Activated T-helper 1 cell treated with anti-CD3 and anti-CD28 coated beads, Interleukin-12 subunit alpha, Interleukin-12 subunit beta, Interleukin-2, Interleukin-4 antibody, amounts not matched to agents 30 ng/mL and 10 ng/mL and 1 ng/mL, durations not matched to agents 14 hours and 24 hours and 36 hours (primary cell): ENCODE measurements at places on chromosomes 5 and 9. TPM values are rescaled to one million over a fixed set of nuclear protein-coding genes. Genes with fewer than 3 reads are reported as not detected.

GRCh38 chr9:83019246-83019645 lies 43.7 kb downstream of the RASEF start:
- no peak overlapping the region for H3K4me3 ChIP-seq
- H3K4me1 ChIP-seq: no peaks in the 10 kb centered on the region
- no peak overlapping the region for H3K27ac ChIP-seq

DNA sequence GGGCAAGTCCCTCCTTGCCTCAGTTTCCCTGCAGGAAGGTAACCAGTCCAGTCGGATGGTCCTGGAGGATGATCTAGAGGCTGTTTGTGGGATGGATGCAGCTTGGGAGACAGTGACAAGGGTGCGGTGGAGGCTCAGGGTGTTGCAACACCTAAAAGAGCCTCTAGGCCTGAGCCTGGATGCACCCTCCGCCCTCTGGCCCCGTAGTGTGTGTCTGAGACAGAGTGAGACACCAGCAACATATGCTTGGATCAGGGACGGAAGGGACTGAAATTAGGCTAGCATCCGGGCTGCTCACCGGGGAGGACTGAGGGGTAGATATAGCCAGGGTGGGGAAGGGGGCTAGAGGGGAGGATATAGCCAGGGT lies 1.1 kb downstream of the CRAT start:
- peaks cover 26% of the 10 kb centered on the region for H3K4me1 ChIP-seq
- H3K36me3 ChIP-seq: peaks cover 4% of the 10 kb centered on the region
- no peaks in the 10 kb centered on the region for H3K27me3 ChIP-seq
- peak overlapping the region; percentile 73 for H3K27ac ChIP-seq
- DNase-seq: no peak

DNA sequence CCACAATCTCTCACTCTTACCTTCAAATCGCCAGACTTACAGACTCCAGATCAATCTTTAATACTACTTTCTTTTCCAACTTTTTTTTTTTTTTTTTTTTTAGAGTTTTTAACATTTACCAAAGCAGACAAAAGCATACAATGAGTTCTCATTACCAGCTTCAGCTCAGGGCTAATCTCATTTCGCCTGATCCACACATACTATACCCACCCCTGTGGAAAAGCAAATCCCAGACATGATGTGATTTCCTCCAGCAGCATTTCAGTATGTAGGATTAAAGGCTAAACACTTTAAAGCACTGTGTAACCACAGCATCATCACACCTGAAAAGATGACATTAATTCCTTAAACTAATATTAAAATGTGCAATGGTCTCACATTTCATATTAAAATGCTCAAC lies 138.8 kb upstream of the RETREG1 start:
- DNase-seq: no peak
- H3K27me3 ChIP-seq: no peaks in the 10 kb centered on the region
- no peak overlapping the region for H3K4me3 ChIP-seq
- H3K36me3 ChIP-seq: no peaks in the 10 kb centered on the region

Gene ABCA1
- total RNA-seq: 1.1 and 1.3 TPM in 2 replicates

DNA sequence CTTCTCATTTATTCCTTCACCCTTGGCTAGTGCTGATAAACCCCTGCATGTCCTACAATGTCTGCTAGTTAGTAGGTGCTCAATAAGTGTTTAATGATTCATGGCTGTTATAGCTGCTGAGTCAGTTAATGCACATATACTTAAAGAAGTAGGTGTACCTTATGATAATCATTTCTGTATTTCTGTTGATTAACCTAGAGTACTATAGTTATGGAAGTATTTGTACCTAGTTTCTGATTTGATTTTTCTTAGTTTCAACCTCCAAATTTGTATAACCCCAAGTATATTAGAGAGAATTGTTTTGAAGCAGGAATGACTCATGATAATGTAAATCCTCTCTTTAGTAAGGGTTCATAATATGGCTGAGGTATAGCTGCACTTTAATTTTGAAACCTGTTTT lies 8.9 kb downstream of the SMAD5 start:
- no peak overlapping the region for H3K27ac ChIP-seq
- H3K4me3 ChIP-seq: no peak overlapping the region
- peaks cover 8% of the 10 kb centered on the region for H3K4me1 ChIP-seq
- no peaks in the 10 kb centered on the region for H3K36me3 ChIP-seq

DNA sequence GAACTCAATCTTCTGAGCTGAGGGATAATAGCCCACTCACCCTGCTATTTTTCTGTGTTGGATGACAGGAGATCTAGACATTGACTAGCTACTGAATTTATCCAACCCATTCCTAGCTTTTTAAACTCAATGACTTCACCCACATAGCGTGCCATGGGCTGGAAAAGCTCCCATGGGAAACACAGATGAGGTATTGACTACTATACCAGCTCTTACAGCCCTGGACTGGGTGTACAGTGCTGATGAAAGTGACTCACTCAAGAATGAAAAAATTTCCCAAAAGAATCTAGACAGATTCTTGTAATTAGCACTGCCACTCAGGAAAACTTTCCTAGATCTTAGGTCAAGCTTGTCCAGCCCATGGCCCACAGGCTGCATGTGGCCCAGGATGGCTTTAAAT lies 72.7 kb upstream of the NREP start:
- H3K4me3 ChIP-seq: no peak overlapping the region
- no peak for DNase-seq
- H3K27ac ChIP-seq: no peak overlapping the region
- peaks cover 4% of the 10 kb centered on the region for H3K27me3 ChIP-seq
- H3K36me3 ChIP-seq: no peaks in the 10 kb centered on the region
- H3K4me1 ChIP-seq: no peaks in the 10 kb centered on the region

DNA sequence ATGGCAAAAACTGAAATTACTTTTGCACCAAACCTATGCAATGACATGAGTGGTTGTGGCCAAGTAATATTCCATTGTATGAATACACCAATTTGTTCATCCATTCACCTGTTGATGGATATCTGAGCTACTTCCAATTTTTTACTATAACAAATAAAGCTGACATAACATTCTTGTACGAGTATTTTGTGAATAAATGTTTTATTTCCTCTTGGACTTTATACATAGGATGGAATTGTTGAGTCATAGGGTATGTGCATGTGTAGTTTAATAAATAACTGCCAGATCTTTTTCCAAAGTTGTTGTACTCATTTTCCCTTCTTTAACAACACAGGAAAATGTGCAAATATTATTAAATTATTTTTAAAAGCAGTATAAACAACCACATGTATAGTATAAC lies 146.1 kb upstream of the ZNF462 start:
- no peaks in the 10 kb centered on the region for H3K4me1 ChIP-seq
- H3K36me3 ChIP-seq: no peaks in the 10 kb centered on the region
- no peak overlapping the region for H3K27ac ChIP-seq
- no peak for DNase-seq
- H3K27me3 ChIP-seq: peaks cover 2% of the 10 kb centered on the region
- no peak overlapping the region for H3K4me3 ChIP-seq

GRCh38 chr5:141821430-141821925 lies 56.7 kb downstream of the PCDH1 start:
- no peaks in the 10 kb centered on the region for H3K4me1 ChIP-seq
- no peak overlapping the region for H3K27ac ChIP-seq
- no peak for DNase-seq
- H3K4me3 ChIP-seq: no peak overlapping the region
- no peaks in the 10 kb centered on the region for H3K36me3 ChIP-seq
